Stimulated activated CD4-positive, alpha-beta T cell treated with anti-CD3 and anti-CD28 coated beads, Interleukin-12 subunit alpha, Interleukin-12 subunit beta, amount 100 ng/mL, for 24 hours (primary cell): ENCODE measurements at places on chromosomes 2 and 18.
A peak's percentile ranks its signal among the peaks of the same experiment; 100 is the strongest.

GRCh38 chr18:75156139-75156750 lies 52.7 kb downstream of the PTGR3 start:
- DNase-seq = no peak

DNA sequence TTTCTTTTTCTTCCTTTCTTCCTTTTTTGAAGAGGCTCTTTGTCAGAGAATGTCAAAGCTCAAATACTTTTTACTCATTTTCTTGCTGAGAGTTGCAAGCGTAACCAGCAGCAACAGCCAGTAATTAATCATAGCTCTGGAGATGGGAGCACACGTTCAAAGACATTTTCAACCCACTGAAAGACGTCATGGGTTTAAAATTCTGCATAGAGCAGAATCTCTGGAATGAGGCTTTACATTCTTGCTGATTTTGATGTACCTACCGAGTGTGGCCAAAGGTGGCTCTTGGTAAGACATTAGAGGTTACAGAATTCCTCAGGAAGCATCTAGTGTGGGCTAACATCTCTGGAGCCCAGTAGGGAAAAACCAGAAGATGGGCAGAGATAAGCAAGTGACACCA lies 292.5 kb downstream of the MTX2 start:
- no peak for DNase-seq

DNA sequence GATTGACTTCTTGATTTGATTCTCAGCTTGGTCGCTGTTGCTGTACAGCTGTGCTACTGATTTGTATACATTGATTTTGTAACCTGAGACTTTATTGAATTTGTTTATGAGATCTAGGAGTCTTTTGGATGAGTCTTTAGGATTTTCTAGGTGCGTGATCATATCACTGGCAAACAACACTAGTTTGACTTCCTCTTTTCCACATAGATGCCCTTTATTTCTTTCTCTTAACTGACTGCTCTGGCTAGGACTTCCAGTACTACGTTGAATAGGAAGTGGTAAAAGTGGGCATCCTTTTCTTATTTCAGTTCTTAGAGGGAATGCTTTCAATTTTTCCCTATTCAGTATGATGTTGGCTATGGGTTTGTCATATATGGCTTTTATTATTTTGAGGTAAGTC lies 101.3 kb downstream of the OSBPL1A start:
- DNase-seq = no peak

GRCh38 chr18:6363216-6363615 lies 51.5 kb downstream of the L3MBTL4 start:
- DNase-seq = no peak

- no peak for DNase-seq
Measured at GRCh38 chr2:62204998-62205496, 9.1 kb downstream of the B3GNT2 start.

DNA sequence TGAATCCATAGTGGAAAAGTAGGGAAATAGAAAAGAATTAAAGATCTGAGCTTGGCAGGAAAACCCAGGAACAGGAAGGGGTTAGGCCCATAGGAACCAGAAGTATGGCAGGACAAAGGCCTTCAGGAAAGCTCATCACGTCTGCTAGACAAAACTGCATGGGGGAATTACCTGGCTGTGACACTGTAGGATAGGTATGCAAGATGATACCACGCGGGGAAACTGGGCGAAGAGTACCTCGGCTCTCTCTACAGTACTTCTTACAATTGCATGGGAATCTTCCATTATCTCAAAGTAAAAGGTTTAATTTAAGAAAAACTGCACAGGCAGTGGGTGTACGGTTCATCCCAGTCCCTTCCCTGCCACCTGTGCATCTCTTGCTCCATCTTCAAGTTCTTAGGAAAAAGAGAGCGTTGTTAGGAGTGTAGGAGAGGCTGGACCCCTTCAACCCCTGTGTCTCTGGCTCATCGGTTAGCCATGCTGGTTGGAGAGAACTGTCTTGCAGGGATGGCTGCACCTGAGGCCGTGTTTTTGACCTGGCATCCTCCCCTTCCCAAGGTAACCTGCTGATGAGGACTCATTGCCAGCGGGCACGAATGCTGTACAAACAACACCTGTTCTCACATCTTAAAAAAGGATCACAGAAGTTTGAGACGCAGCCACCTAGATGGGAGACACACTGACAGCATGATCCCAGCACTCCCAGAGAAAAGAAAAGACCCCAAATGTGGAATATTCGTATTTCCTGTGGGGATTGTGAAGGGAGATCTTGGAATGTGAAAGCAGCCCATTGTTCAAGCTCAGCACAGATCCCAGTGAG lies 120.5 kb upstream of the COPS8 start:
- no peak for DNase-seq

DNA sequence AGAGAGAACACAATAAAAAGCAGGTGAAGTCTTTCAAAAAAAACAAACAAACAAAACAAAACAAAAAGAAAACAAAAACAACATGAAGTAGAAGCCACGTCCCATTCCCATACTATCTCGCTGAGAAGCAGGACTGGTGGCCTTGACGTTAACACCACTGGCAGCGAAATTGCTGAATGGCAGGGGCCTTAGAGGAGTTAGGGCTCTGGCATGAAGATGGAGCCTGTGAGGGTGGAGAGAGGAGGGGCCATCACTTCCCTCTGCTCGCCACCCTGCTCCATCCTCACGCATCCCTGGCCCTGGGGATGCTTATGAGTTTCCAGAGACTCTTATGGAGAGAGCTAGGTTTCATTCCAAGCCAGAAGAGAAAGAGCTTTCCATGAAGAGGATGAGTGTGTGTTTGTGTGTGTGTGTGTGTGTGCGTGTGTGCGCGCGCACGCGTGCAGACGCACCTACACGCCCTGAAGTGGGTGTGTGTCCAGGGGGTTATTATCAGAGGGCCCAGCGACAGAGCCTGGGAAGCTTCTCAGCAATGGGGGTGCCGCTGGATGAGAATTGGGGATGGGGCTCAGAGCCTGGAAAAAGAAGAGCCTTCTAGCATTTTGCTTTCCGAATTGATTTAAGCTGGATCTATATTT lies 20.4 kb upstream of the IMPA2 start:
- DNase-seq = no peak

GRCh38 chr2:221606424-221606823 lies 34.3 kb upstream of the EPHA4 start:
- no peak for DNase-seq

DNA sequence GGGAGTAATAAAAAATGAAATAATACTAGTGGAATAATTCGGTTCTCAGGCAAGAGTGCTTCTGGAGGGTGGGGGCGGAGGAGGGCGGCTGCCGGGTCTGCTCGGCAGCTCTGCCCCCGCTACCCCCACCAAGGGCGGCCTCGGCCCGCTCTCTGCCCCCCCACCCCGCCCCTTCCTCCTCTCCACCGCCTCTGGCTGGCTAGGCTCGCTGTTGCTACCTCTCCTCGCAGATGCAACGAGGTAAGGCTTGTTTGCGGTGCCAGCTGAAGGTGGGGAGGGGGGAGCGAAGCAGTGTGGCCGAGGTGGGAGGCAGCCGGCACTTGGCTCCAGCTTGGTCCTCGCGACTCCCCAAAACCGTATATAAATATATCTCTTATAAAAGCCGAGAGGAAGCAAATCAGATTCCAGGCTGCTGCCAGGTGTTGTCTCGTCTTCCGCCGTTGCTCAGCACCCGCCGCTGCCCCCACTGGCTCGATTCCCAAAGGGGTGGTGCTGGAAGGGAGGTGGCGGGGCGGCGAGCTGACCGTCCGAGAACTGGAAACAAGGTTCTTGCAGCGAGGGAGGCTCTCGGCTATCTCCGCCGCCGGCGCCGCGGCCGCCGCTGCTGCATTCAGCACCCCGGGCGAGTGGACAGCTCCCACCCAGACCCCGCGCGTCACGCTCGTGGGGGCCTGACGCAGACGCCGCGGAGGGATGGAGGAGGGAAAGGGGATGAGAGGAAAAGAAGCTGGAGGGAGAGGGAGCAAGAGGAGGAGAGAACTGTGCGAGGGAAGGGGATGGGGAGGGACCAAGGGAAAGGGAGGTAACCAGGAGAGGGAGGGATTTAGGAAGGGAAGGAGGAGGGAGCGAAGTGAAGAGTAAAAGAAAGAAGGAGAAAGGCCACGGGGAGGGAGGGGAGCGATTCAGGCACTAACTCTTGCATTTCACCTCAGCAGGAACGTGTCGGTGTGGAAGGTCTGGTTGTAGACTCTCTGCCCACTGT lies at the start of gene MARCHF4:
MARCHF4 (minus strand) TSS at position 763 of the 982 bp plus-strand sequence. CDS start 2,223 bp downstream, outside the sequence.
- DNase-seq = peak; percentile 54

DNA sequence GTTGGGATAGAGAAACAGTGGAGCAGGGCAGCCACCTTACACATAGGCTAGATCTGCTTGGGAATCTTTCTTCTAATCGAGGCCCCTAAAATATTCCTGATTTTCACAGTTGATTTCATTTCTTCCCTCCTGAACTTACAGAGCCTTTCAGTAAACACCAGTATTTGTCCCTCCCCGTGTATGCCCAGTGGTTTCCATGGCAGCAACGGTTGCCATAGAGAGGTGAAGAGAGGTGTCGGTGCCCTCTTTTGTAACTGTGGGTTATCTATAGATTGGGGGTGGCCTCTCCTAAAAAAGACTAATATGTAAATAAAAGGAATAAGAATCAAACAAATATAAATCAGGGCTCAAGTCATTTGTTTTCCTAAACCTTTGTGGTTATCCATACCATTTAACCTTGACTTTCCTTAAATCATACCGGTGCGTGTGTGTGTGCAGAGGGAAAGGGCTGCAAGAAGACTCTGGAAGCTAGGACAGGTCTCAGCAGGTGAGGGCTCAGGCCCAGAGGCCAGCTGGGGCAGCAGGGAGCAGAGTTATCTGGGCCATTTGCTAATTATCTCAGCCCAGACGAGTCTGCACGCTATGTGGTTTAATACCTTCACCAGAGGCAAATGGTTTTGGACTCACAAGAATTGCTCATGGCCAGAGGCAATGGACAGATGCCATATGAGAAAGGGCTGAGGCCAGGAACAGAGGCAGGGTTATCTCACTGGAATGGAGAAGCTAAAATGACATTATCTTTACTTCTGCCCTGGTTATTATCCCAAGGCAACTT lies 35.5 kb downstream of the LIPG start:
- DNase-seq = no peak

GRCh38 chr2:88967844-88968243 lies 276.4 kb downstream of the RPIA start:
- DNase-seq = no peak

DNA sequence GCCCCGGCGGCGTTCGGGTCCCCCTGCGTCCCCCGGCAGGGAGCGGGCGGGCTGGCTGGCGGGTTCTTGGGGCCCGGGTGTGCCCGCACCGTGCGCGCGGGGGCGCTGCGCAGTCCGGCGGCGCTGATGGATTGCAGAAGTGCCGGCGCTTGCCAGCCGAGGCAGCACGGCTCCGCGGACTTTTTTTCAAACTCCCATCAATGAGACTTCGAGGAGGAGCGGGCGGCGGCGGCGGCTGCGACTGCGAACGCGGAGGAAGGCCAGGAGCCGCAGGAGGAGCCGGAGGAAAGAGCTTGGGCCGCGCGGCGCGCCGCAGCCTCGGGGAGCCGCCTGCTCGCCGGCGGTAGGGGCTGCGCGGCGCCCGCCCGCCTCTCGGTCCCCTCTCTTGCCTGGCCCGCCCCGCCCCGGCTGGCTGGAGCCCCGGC lies at the start of gene GLI2:
GLI2 (plus strand) TSS at position 123 of the 425 bp plus-strand sequence. CDS start 61,453 bp downstream, outside the sequence.
- DNase-seq = no peak

- DNase-seq = no peak
Measured at GRCh38 chr2:38671303-38671702, 5.4 kb downstream of the GALM start.

- no peak for DNase-seq
Measured at GRCh38 chr18:2927745-2928144, 80.9 kb downstream of the EMILIN2 start.

DNA sequence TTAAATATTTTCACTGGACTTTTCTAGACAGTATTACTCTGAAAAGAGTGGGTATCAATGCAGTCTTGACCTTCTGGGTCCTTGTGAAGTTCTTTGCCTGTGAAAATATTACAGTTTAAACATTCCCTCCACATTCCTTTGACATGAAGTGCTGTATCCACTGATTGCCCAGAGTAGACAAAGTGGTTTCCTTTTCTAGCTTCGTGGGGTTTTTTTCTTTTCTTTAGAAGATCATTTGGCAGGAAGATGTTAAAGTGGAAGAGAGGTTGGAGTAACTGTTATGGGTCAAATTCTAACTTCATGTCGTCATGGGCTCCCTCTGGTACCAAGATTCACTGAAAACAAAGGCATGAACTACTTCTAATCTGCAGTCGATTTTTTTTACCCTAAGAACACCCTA lies 496.9 kb downstream of the EPHA4 start:
- no peak for DNase-seq

DNA sequence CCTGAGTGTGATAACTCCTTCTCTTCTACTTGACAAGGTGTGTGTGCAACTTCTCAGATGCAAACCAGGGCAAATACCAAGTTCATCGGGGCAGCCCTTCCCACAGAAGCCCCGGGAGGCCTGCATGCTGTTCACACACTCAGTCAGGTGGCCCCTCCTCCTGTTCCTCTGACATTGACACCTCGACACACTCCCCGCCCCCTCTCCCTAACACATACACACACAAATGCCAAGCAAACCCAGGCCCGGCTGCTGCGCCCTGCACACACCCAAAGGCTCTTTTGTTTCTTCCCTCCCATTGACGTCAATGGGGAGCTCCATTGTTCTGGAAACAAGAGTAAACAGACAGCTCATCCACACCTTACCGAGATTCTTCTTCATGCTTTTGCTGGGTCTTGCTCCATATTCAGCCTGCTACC lies 1.7 kb upstream of the PER2 start:
- DNase-seq = no peak

- no peak for DNase-seq
Measured at GRCh38 chr2:28419443-28420270, 27.0 kb downstream of the FOSL2 start.

DNA sequence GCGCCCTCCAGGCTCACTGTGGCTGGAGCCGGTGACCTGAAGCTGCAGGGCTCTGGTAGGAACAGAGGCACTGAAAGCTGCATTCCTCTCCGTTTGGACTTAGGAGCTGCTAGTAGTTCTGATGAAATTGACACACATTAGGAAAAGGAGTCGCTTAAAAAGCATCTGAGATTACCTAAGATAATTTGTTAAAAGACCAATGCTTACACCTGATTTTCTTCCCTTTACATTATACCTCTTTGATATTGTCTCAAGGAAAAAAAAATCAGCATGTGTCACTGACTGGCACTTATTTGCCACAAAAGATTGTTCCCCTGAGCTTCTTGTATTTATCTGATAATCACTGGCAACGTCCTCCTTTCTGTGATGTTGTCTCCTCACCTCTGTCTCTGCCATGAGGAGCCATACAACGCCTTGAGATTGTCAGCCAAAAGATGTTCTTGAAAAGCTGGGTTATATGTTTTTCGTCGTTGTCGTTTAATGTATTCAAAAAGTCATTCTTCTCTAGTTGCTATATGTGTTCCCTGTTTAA lies 618 bp upstream of the CHN1 start:
- no peak for DNase-seq

GRCh38 chr2:21118302-21118920 lies 5.4 kb upstream of the TDRD15 start:
- DNase-seq = no peak

- DNase-seq = no peak
Measured at GRCh38 chr2:7962161-7962560, 719.7 kb upstream of the ID2 start.

DNA sequence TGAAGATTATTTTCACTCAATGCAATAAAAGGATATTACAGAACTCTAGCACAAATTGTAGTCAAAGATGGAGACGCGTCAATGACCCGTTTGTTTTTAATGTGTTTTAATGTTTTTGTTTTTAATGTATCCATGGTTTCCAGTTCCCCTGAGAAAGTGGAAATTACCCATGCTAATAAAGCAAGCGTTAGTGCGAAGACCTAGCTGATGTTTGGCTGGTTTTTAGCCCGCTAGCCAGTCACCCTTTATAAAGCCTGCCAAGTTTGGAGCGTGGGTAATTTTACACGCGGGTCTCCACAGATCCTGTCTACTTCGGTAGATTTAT lies 430 bp upstream of the CHMP1B start:
- no peak for DNase-seq
